ENCODE measurements at places on chromosomes 4 and X. TPM values are rescaled to one million over a fixed set of nuclear protein-coding genes. Genes with fewer than 3 reads are reported as not detected.
A peak's percentile ranks its signal among the peaks of the same experiment; 100 is the strongest.

DNA sequence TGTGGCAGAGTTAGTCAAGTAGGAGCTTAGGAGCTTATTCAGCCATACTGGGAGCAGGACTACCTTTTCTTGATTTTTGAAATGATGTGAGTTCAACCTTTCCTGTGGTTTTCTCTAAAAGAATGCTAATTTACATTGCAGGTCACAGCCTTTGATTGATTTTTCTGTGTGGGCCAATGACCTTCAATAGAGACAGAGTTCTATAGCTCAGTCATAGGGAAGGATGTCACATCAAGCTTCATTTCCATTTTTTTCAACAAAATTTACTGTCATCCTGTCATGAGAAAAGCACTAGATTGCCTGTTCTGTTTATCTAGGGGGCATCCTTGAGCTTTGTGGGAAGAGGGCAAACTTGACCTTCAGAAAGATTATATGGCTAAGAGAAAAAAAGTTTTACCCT, 448.7 kb downstream of the MID1IP1 start:
- DNase-seq: no peak

GRCh38 chrX:39890807-39891206, 207.0 kb downstream of the BCOR start:
- DNase-seq: no peak

GRCh38 chr4:36029951-36030350, 214.4 kb downstream of the ARAP2 start:
- DNase-seq: no peak

DNA sequence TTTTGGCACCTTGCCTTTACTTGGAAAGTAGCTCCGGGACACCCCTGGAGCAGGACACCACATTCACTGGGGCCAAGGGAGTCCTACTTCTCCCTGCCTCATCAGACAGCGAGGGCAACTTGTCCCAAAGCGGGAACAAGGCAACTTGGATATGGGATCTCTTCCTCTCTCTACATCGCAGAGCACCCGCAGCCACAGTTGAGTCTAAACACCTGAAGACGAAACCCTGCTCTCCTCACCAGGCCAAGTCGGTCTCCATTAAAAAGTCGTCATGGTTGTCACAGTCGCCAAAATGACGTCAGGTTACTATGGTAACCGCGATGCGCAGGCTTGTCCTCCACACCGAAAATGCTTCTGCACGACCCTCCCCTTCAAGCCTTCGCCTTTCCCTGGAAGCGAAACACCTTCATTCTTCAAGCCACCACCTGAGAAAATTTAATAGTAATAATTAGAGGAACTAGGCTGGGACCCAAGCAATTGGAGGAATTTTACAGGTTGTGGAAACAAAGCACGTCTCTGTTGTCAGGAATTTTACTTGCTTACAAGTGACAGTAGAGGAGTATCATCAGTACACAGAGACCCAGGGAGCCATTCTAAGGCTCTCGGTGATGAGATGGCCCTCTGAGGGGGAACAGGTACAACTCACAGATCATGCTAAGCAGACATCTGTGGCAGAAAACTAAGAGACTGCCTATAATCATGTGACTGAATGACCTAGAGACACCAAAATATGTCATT, 30.5 kb upstream of the TCEAL4 start:
- DNase-seq: peak; percentile 45

- DNase-seq: peak; percentile 38
These were observed 202.7 kb downstream of the NR3C2 start for GRCh38 chr4:148239494-148239985.

DNA sequence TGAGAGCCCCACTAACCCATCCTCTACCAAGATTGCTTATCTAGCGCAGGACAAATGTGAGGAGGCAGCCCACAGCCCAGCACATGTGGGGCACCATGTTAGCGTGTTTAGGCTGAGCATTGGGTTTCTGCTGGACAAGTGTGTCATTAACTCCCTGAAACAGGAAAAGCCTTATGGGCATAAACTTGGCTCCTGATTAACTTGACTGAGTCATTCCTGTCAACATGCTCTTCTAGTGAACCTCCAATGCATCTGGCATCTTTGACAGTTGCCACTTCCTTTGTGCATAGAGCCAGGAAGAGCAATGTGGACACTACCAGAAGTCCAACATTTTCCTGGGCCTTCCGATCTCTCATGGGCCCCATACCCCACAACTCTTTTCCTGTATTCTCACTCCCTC, 2.5 kb downstream of the SPIN2A start:
- DNase-seq: no peak

DNA sequence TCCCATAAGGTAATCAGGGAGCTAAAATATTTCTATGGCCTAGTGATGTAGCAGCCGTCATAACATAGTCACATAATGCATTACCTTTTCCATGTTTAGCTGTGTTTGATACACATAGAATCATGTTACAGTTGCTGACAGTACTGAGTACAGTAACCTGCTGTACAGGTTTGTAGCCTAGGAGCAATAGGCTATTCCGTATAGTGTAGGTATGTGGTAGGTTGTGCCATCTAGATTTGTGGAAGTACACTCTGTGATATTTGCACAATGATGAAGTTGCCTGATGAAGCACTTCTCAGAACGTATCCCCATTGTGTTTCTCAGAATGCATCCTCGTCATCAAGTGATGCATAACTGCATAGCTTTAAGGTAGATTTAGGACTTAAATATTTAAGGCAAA, 495.6 kb upstream of the ZFP42 start:
- no peak for DNase-seq

DNA sequence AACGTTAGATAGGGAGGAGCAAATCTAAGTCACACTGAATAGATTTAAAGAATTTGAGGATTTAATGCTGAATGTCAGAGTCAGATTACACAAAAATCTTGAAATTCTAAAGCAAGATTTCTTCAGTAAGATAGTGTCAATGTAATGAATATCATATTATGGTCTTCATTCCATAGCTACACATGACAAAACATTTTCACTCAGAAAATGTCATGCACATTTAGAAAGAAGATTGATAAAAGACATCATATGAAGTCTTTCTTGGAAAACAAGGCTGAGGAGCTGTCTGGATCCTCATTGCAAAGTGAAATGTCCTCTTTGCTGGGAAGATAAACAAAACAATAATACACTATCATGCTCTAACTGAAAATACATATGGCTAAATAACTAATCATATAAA, 1006.9 kb downstream of the PCDH7 start:
- no peak for DNase-seq

DNA sequence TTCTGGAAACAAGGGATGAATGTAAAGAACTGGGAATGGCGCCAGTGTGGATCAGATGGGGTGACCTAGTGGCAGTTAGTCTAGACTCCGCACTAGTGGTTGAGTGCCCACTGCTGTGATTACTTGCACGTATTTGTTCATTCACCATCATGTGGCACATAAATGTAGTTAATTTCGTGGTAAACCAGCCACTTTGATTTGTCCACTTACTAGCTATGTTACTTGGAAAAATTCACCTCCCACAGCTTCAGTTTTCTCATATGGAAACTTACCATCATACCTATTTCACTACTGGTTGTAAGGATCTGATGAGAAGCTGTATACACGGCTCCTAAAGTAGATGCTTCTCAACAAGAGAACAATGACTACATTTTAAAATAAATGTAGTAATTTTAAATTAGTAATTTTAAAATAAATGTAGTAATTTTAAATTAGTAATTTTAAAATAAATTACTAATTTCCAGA, 394 bp upstream of the DYNLT3 start:
- DNase-seq: no peak

- no peak for DNase-seq
These were observed 109.0 kb downstream of the RPS6KA6 start for GRCh38 chrX:84078991-84079390.

DNA sequence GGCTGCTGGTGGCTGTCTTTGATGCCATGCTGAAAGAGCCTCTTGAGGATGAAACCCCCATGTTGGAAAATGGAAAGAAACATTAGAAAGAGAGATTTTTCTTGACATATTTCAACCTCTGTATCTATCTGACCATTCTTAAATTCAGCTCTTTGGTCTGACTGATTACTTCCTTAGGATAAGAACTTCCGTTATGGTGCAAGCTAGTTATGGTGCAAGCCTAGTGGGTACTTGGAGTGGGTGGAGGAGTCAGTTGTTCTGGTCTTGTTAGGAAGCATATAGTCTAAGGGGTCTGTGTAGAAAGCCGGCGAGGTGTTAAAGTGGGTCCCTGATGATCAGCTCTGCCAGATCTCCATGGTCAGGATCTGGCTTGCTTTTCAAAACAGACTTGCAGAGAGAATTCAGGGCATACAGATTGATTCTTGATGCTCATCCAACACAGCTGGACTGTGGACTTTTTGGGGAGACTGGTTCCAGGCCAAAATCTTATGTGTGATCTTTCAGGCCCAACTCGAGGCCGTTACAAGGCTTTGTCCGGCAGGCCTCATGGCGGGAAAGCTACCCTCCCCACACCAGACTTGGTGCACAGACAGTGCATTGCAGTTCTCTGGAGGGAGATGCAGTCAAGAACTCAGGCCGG, 82.8 kb upstream of the BOD1L1 start:
- DNase-seq: no peak

GRCh38 chr4:41213625-41214135, 662 bp downstream of the APBB2 start:
- DNase-seq: no peak

DNA sequence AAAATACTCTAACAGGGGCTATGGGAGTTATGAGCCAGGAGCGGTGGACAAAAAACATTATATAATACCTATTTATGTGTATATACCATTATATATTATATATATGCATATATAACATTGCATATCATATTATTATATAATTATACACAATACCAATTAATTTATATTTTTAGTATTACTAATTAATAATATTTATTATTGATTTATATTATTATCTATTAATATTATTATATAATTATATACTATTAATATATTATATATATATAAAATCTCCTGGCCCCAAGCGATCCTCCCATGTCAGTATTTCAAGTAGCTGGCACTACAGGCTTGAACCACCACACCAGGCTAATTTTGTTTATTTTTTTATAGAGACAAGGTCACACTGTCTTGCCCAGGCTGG, 73.8 kb upstream of the JADE1 start:
- DNase-seq: no peak

DNA sequence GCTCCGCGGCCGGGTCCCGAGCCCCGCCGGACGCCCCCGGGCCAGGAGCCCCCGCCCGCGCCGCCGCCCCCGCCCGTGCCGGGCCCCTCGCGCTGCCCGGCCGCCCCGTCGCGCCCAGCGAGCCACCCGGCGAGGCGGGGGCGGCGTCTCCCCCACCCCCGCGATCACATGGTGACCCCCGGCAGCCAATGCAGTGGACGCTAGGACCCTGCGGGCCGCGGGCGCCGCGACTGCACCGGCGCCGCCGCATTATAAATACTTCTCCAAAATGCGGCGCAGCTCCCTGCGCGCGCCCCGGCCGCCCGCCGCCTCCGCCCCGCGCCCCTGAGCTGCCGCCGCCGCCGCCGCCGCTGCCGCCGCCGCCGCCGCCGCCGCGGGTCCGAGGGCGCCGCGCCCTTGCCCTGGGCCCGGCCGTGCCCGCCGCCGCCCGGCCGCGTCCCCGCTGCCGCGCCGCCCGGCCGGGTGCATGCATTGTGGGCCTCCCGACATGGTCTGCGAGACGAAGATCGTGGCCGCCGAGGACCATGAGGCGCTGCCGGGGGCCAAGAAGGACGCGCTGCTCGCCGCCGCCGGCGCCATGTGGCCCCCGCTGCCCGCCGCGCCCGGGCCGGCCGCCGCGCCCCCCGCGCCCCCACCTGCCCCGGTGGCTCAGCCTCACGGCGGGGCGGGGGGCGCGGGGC, at the start of gene NAT8L:
Gene NAT8L (plus strand): TSS at position 282 of the 680 bp plus-strand sequence. CDS start 185 bp downstream, at position 467.
- DNase-seq: peak; percentile 33

DNA sequence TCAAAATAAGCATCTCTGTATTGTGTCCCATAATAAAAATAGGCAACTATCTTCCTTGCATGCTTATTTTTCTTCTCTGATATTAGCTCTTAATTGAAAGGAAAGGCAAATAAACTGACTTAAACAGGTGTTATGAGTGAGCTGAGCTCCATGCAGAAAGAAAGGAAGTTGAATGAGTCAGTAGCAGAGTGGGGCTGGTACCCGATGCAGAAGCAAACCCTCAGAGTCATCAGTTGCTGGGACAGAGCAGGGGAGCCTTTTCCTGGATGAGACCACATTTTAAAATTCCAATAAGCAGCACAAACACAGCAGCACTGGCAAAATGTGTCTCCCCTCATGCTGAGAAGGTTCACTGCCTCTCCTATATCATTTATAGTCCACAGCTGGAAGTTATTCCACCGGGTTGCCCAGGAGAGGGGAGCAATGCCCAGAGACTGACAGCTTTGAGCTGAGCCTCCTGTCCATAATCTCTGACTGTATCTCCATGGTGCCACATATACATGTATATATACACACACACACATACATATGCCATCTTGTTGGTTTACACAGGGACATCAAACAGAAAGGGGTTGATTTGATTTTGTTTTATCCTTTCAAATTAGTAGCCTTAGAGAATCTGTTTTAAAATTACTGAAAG, 274.3 kb upstream of the PPARGC1A start:
- no peak for DNase-seq

DNA sequence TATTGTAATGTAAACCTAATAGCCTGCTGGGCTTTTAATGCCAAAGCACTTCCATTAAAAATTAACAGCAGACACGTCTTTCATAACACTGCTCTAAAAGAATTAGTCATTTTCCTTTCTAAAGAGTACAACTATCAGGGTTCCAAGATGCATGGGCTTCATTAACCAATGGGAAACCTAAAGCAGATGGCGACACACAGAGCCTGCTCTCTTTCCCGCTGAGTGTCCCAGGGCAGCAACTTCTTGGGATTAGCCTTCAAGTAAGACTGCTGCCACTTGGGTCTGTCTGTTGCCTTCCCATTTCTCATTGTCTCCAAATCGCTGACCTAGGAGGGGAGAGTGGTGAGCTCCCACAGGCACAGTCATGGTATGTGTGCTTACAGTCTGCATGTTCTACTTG, 14.0 kb upstream of the PHKA2 start:
- DNase-seq: no peak

DNA sequence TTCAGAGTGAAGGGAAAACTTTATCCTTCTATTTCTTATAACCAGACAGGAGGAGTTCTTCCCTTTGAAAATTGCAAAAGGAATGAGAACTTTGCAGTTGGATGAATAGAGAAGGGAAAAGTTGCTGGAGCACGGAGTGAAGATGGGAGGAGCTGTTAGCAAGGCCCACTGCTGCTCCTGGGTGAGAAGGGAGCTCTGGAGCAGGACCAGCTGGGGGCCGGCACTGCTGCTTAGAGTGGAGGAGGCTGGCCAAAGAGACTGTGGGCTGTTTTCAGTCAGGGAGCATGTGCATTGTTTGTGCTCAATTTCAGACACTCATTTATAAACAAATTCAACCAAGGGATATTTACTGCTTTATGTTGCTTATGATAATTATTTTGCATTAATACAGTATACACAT, 164.2 kb downstream of the STIM2 start:
- no peak for DNase-seq

- DNase-seq: no peak
These were observed 49.8 kb upstream of the TNIP3 start for GRCh38 chr4:121213940-121214339.

The HPSE gene
- total RNA-seq: 0.52 TPM

The ACE2 gene
- total RNA-seq: 6.2 TPM

The CSN3 gene
- total RNA-seq: not detected

The GNRHR gene
- not detected for total RNA-seq

The TMPRSS11A gene
- not detected for total RNA-seq

The SH3TC1 gene
- 103 TPM for total RNA-seq

The RHOXF2B gene
- not detected for total RNA-seq

The ANK2 gene
- total RNA-seq: 9.9 TPM

The SCD5 gene
- 51.4 TPM for total RNA-seq

The TEX13A gene
- not detected for total RNA-seq

Measured in body of pancreas (tissue), 4 donors.